ENCODE measurements at places on chromosomes 7 and 10. TPM values are rescaled to one million over a fixed set of nuclear protein-coding genes. Genes with fewer than 3 reads are reported as not detected.

PARP12 gene
- 14.5 TPM for total RNA-seq

C10orf53 gene
- total RNA-seq, result not detected

TMEM176B gene
- 0.17 TPM for total RNA-seq

CTNNA3 gene
- total RNA-seq, result not detected

DNAJC12 gene
- 3.3 TPM for total RNA-seq

HMX2 gene
- not detected for total RNA-seq

MRC1 gene
- total RNA-seq, result not detected

CHRM2 gene
- not detected for total RNA-seq

ST8SIA6 gene
- 0.17 TPM for total RNA-seq

DNA sequence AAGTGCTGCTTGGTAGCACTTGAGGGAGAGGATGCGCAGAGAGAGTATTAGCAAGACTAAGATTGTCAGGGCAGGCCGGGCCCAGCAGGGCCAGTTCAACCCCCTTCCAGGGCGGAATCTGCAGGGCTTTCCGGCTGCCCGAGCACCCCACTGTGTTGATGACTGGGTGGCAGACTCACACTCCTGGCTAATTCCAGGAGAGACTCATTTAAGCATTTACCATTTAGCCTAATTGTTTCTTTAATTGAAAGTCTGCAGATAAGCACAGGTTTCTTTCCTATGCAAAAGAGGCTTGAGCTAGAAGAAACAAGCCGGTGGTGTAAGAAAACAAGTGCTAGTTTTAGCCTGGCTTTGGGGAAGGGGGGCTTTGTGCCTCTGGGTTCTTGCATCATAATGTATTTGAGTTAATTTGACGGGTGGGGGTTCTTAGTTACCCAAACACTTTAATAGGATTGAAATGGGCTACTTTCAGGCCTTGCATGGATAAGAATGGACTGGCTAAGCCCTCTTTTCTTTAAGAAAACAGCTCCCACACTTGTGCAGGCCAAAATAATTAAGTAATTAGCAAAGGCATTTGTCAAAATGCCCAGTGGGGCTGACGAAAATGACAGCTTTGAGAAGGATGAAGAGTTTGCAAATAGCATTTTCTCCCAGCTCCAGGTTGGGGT, 201.3 kb downstream of the MYOF start:
- no peak for DNase-seq

GRCh38 chr7:26368542-26368941, 76.9 kb downstream of the SNX10 start:
- DNase-seq, result no peak

DNA sequence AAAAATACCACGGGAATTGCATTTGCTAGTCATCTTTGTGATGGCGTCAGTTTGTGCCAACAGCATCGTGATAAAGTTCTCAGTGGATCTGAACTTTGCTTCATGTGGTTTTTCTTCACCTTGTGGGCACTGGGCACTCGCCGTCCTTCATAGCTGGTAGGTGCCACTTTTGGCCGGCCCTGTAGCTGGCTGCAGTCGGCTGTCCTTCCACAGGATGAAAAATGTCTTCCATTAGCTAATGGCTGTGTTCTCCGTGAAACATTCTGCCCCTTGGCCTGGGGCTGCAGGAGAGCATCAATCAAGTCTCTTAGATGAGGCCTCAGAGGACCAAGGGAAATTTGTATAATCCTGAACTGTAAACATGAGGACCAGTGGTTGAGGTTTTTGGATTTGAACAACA, 145.3 kb downstream of the DYNC1I1 start:
- DNase-seq, result no peak

GRCh38 chr7:7183838-7184463, 1.6 kb downstream of the C1GALT1 start:
- DNase-seq, result peak; percentile 33

GRCh38 chr10:97279121-97279815, 13.2 kb downstream of the ARHGAP19 start:
- peak; percentile 15 for DNase-seq

- DNase-seq, result no peak
These were observed 18.4 kb downstream of the HPS6 start for GRCh38 chr10:102083541-102083940.

- DNase-seq, result no peak
These were observed 36.0 kb downstream of the CARD11 start for GRCh38 chr7:3007696-3008095.

- no peak for DNase-seq
These were observed 134.5 kb downstream of the BAMBI start for GRCh38 chr10:28811639-28812349.

DNA sequence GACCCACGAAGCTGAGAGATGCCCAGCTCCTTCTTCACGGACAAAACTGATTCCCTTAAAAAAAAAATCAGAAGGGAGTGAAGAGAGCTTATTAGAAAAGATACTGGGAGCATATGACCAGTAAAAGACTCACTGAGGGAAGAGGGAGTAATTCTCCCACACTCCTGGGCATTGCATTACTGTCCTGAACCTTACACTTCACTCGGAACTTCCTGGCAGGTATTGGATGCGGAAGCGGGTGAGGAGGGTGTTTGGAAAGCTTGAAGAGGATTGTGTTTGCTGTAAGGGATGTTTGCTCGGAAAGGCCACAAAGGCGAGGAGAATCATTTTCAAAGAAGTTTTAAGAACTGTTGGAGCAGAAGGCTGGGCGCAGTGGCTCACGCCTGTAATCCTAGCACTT, 375 bp downstream of the HKDC1 start:
- DNase-seq, result no peak

- no peak for DNase-seq
These were observed 190.6 kb downstream of the EBF3 start for GRCh38 chr10:129773359-129773990.

DNA sequence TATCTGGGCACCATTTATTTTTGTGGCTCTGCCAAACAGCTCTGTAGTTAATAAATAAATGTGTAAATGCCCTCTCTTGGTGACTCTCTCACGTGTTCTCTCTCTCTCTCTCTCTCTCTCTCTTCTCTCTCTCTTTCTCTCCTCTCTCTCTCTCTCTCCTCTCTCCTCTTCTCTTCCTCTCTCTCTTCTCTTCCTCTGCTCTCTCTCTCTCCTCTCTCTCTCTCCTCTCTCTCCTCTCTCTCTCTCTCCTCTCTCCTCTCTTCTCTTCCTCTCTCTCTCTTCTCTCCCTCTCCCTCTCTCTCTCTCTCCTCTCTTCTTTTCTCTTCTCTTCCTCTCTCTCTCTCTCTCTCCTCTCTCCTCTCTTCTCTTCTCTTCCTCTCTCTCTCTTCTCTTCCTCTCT, 145.8 kb upstream of the TMEM72 start:
- DNase-seq, result no peak

DNA sequence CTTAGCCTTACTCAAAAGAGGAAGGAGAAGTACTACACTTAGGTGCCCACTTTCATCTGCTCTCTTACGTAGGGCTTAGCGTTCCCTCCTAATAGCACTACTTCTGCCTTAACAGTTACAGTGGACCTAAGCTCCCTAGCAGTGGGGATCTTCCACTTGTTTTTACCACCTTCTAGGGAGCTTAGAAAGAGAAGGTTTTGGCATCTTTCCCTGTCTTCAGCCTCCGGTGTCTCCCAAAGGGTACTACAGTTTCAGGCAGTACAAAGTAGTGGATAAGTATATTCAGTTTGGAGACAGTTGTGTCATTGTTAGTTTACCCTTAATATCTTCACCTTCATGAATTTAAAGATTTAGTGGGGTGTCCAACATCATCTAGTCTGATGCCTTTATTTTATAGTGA, 14.6 kb downstream of the CHRM2 start:
- no peak for DNase-seq

DNA sequence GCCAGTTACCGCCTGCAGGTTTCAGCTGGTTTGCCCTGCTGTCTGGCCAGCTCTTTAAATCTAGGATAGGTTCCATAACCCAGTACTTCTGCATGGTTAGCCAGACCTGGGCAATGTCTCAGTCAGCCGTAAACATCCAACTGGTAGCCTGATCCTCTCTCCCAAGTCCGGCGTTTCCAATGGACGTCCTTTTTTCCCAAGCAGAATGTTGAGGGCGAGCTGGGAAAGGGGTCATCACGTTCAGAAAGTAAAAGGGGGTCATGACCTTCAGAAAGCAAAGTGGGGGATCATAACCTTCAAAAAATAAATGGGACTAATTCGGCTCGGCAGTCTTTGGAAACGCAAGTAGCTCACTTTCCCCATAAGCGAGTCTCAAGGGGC, 430 bp downstream of the PON3 start:
- no peak for DNase-seq

DNA sequence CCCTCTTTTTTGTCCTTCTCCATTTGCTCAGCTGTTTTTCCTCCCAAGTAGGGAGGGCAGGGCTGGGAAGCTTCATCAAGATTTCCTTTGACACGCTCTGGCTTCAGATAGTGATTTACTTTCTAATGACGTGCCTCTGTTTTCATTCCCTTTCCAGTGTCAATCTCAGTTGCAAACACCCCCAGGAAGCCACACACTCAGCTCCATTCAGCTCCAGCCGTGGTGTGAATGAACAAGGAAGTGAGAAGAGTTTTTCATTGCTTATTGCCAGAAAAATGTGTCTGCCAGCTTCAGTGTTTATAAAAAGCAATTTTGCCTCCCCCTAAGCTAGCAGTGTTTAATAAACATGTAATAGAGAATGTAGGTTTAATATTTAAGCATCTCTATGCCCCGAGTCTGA, 108.7 kb upstream of the DPP6 start:
- DNase-seq, result no peak

- DNase-seq, result no peak
These were observed 53.5 kb downstream of the EPDR1 start for GRCh38 chr7:37973915-37974314.

GRCh38 chr7:135946289-135947055, 30.7 kb downstream of the MTPN start:
- no peak for DNase-seq

GRCh38 chr7:40826411-40827221, 691.8 kb downstream of the SUGCT start:
- DNase-seq, result peak; percentile 71

GRCh38 chr10:112585960-112586359, 138.9 kb downstream of the VTI1A start:
- DNase-seq, result no peak

GRCh38 chr10:29866356-29866755, 193.0 kb downstream of the JCAD start:
- DNase-seq, result no peak

DNA sequence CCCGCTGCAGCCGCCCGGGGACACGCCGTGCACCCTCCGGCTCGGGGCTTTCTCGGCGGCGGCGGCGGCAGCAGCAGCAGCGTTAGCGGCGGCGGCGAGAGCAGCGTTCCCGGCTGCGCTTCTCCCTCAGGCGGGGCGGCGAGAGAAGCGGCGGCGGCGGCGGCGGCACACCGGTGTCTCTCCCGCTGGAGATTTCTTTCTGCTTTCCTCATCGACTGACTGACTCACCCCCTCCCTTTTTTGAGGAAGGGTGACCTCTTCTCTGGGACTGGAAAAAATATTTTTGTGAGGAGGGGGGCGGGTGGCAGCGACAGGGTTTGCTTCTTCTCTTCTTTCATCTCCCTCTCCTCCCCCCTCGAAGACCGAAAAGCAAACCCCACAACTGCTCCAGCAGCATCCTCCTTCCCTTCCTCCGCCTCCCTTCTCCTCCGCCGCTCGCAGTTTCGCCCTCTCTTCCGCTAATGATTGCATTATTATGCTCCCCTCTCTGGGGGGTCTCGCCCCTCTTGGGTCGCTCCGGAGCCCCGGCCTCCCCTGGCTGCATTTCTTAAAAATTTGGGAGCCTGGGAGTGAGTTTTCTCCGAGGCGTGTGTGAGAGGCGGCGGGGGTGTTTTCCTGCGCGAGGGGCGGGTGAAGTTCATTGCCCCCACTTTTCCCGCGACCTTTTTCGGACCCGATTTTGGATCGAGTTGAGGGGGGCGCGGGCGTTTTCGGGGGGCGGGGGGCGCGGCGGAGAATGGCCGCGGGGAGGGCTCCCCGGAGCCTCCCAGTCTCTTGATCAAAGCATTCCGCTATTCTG, 411 bp downstream of the AUTS2 start:
- peak; percentile 4 for DNase-seq

DNA sequence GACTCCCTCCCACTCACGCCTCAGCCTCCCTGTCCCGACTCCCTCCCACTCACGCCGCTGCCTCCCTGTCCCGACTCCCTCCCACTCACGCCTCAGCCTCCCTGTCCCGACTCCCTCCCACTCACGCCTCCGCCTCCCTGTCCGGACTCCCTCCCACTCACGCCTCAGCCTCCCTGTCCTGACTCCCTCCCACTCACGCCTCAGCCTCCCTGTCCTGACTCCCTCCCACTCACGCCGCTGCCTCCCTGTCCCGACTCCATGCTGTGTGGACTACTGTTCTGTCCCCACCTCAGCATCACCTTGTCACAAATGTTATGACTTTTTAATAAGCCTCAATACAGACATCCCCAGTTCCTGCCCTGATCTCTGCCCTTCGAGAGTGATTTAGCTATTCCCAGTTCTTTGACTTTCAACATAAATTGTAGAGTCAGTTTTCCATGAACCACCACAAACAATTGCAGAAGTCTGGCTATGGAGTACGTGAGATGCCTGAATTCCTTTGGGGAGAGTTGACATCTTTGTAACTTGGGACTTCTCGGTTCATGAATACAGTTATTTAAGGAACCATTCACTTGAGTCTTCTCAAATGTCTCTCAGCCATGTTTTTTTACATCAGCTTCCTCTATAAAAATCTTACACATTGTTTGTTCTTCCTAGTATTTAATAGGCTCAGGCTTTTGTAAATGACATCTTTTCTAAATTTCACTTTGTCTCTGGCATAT, 71.9 kb downstream of the FOXL3 start:
- no peak for DNase-seq

DNA sequence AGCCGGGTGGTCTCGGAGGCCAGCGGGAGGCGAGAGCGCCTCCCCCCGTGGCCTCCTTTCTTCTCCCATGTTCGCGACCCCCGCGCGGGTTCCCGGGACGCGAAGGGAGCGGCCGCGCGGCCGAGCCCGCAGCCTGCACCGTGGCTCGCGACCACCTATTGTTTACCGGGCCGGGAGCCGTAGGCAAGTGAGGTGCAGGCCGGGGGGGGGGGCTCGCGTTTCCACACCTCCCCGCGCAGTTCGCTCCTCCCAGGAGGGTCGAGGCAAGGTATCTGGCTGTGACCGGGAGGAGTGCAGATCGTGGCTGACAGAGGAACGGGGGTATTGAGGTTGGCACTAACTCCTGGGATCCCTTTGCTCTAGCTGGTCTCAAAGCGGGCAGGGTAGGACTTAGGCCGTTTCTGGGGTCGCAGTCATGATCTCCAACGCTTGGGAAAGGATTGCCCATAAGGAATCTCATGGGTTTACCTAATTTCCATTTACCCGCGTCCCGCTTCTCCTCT, 734 bp downstream of the PTPN12 start:
- DNase-seq, result no peak

GRCh38 chr10:69612760-69613159, 17.3 kb upstream of the FAM241B start:
- DNase-seq, result peak; percentile 43

DNA sequence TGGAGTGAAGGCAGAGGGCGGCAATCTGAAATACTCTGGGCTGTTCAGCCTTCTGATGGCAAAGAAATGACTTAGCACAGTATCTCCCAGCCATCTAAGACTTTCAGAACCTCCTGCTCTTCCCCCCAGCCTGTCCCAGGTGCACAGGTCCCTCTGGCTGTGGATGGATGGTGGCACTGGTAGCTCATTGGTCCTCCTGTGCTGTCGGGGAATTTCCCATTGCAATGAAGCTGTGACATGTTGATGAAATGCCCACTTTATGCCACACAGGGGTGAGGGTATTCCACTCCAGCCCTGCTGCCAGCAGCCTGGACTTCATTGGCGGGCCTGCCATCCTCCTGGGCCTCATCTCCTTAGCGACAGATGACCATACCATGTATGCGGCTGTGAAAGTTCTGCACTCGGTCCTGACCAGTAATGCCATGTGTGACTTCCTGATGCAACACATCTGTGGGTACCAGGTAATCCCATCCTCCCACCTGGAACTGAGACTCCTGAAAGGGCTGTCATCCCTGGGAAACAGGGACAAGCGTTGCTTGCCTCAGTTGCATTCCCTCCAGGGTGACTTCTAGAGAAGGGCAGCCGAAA, 105.9 kb downstream of the WDFY4 start:
- no peak for DNase-seq

Measured in mammary epithelial cell (primary cell).